ENCODE measurements at places on chromosomes 2 and 18.

GRCh38 chr2:110105608-110106467 is 9.8 kb downstream of the MALL start:
- peak; percentile 65 for DNase-seq

- DNase-seq: no peak
Measured at GRCh38 chr18:36321658-36322407, 24.3 kb downstream of the FHOD3 start.

GRCh38 chr18:3982541-3982940 is 472.6 kb downstream of the DLGAP1 start:
- DNase-seq: no peak

DNA sequence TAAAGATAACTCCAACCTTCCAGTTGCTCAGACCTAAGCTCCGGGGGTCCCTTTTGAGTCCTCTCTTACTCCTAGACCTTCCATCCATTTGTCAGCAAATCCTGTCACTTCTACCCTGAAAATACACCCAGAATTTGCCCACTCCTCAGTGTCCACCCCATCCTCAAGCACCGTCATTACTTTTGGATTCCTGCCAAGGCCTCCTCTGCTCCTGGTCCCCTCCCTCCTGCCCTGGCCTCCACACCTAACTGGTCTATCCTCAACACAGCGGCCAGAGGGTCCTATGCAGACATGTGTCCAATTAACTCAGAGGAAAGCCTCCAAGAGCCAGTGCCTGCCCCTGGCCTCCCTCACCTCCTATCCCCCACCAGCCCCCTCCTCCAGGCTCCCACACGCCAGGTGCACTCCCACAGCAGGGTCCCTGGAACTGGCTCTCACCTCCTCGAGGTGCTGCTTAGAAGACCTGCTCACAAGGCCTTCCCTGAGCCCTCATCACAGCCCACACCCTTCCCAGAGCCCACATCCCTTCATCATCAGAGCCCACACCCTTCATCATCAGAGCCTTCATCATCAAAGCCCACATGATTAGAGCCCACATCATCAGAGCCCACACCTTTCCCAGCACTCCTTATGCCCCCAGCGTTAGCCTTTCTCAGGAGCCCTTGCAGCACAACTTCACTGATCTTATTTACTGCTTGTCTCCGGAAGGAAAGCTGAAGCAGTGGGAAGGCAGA is 20.4 kb downstream of the FAM178B start:
- no peak for DNase-seq

- no peak for DNase-seq
Measured at GRCh38 chr2:219723311-219723710, 95.9 kb downstream of the SLC4A3 start.

DNA sequence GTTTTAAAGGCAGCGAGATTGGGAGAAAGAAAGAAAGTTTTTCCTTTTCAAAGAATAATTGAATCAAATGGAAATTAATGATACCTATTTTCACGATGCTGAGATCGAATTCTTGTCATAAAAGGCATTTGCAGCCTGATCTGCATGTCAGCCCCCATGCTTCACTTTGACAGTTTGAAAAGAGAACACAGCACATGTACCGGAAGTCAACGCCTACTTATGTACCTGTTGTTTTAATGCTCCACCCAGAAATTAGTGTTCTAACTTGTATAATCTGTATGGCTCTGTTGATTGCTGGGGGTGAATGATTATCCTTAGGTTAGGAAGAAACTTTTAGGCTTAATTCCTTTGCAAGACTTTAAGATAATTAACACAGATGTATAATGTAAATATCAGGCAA is 31.0 kb downstream of the EEF1B2 start:
- no peak for DNase-seq
